T-helper 17 cell (primary cell): ENCODE measurements at places on chromosomes 3 and 15.

DNA sequence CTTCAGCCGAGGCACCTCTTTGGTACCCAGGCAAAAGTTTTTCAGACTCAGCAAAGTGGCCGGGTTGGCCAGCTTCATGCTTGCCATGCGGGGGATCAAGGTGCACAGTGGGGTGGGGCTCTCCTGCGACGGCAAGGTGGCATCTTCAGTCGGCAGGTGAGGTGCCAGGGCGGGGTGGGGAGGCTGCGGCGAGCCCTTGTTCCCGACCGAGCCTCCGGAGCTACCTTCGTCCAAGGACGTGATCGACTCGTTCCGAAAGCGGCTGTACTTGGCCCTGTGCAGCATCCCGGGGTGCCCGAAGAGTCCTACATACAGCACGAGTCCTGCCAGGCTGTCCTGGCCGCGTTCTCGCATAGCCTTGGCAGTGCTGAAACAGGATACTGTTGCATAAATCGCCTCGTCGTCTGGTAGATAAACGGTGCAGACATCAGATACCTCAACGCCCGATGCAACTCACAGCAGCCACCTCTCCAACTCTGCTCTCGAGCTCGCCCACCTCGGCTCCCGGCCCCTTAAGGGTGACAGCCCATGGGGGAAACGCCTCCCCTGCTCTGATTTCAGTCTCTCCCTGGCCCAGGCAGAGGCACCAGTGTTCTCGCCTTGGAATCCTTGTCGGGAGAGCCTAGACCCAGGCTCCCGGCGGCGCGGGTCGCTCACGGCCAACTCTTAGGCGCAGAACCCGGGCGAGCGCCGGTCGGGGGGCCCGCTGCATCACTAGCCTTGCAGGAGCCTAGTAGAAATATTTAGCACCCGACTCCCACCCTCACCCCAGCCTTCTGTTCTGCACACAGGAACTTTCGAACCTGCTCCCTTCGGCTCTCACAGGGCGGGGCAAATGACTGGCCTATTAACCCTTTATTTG is 826 bp downstream of the SHC4 start:
- no peak for DNase-seq

GRCh38 chr15:76866008-76866407 is 39.1 kb downstream of the SCAPER start:
- no peak for DNase-seq

DNA sequence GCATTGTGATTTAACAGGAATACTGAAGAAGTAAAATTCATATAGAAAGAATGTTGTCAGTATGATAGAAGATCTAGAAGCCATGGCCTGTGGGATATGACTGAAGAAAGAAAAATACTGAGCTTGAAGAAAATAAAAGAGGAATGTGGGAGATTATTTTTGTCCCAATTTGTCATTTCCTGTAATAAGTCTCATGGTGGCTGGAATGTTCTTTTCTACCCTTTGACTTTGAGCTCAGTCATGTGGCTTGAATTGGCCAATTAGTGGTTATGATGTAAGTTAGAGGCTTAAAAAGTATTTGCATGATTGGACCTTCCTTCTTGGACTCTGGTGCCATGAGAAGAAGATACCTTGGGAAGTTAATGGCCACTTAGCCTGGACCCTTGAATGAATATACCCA is 14.1 kb downstream of the APH1B start:
- no peak for DNase-seq

DNA sequence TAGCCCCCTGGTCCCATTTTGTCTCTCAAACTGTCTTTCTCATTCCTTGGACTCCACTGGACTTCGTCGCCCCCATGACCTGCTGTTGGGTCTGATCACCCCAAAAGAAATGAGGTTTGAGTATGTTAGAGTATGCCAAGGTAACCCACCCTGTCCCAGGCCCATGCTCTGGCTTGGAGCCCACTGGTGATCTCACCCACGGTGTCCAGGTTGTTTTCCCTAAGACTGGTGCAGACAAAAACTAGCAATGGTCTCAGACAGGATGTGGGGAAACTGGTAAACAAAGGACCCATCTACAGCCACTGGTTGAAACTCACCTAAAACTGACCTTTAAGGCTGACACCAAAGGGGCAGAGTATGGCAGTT is 38.9 kb downstream of the EFCAB12 start:
- DNase-seq, result no peak

GRCh38 chr3:197300361-197300760 is 1.9 kb upstream of the DLG1 start:
- no peak for DNase-seq

- DNase-seq, result no peak
Measured at GRCh38 chr3:69324362-69325025, 61.4 kb downstream of the FRMD4B start.

DNA sequence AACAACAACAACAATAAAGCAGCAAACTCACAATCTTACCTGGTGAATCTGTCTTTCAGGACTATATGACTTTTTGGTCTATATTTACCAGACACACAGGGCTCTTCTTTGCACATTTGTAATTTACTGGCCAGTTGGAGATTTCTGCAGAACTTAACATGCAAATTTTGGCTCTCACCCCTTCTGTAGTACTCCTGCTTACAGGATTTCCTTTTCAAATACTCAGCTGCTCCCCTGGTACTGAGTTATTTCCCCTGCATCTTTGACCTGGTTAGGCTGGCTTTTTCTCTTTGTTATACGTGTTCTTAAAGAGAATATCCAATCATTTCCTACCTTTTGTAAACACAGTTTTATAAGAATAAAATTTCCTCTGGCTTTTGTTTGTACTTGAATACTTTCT is 228.0 kb downstream of the MBNL1 start:
- DNase-seq, result no peak
